ENCODE measurements at places on chromosomes 11 and 22.

GRCh38 chr11:75505916-75506692, 19.6 kb downstream of the GDPD5 start:
- DNase-seq = no peak

GRCh38 chr11:77136074-77136473, 8.0 kb downstream of the MYO7A start:
- no peak for DNase-seq

DNA sequence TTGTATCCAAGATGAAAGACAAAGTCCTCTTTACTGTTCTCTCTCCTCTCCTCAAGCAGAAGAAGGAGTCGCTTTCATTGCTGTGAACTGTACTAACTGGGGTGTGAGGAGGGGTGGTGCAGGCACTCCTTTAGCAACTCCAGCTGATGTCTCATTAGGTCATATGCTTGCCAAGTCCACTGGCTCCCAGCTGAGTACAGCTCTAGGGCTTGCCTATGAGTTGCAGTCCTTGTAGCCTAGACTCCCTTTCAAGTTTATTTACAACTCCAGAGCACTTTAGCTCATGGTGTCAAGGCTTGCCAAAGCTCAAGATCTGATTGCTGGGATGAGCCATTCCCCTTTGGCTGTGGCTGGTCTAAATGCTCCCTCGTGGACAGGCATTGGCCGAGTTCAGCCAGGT, 55.1 kb upstream of the PDGFD start:
- no peak for DNase-seq

DNA sequence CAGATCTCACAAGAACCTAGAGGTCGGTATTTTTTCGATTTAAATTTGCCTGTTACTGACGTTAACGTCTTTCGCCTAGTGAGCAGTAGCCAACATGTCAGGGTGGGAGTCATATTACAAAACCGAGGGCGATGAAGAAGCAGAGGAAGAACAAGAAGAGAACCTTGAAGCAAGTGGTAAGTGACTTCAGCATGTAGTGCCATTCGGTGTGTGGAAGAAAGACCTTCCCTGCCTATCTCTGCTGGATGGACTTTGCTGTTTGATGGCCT, 750 bp downstream of the XRCC6 start:
- DNase-seq = no peak
